ENCODE measurements at places on chromosomes 13 and 19. TPM values are rescaled to one million over a fixed set of nuclear protein-coding genes. Genes with fewer than 3 reads are reported as not detected.

The GPC6 gene
- total RNA-seq = 2.2 TPM

The LILRB2 gene
- 14.7 TPM for total RNA-seq

The C19orf73 gene
- total RNA-seq = 3.3 TPM

The TLE2 gene
- 58.8 TPM for total RNA-seq

The LTBP4 gene
- 146 TPM for total RNA-seq

The PNMA8C gene
- 2.7 TPM for total RNA-seq

The KLK14 gene
- not detected for total RNA-seq

The OR10H1 gene
- not detected for total RNA-seq

The SPRED3 gene
- not detected for total RNA-seq

The OR7D2 gene
- not detected for total RNA-seq

The ZNF229 gene
- 9.0 TPM for total RNA-seq

The NCLN gene
- total RNA-seq = 51.5 TPM

The ITGBL1 gene
- 5.7 TPM for total RNA-seq

The C1QTNF9B gene
- not detected for total RNA-seq

The CEACAM19 gene
- 3.1 TPM for total RNA-seq

The TMEM86B gene
- total RNA-seq = 5.2 TPM

The MBD3L4 gene
- not detected for total RNA-seq

The IRS2 gene
- total RNA-seq = 43.4 TPM

The ZNF208 gene
- 1.2 TPM for total RNA-seq

The TLE6 gene
- 0.61 TPM for total RNA-seq

The ZNF471 gene
- 2.9 TPM for total RNA-seq

The SLC25A15 gene
- 4.5 TPM for total RNA-seq

The IRGC gene
- not detected for total RNA-seq

The ZGLP1 gene
- total RNA-seq = 1.5 TPM

The CXCL17 gene
- not detected for total RNA-seq

The LGI4 gene
- total RNA-seq = 1.00 TPM

The NANOS3 gene
- not detected for total RNA-seq

The OR4F17 gene
- total RNA-seq = not detected

The LGALS14 gene
- total RNA-seq = not detected

The MEX3D gene
- 10.6 TPM for total RNA-seq

The DCT gene
- 0.69 TPM for total RNA-seq

The LHFPL6 gene
- 29.7 TPM for total RNA-seq

The FUT6 gene
- not detected for total RNA-seq

The PTH2 gene
- total RNA-seq = not detected

The SHISA7 gene
- not detected for total RNA-seq

The SYNGR4 gene
- total RNA-seq = not detected

The UQCR11 gene
- 210 TPM for total RNA-seq

The RNF225 gene
- not detected for total RNA-seq

The KLF1 gene
- total RNA-seq = not detected

The C1QTNF9 gene
- not detected for total RNA-seq

The TEKTIP1 gene
- total RNA-seq = 0.77 TPM

The HIPK4 gene
- total RNA-seq = 0.28 TPM

The PRSS57 gene
- not detected for total RNA-seq

The FAM216B gene
- total RNA-seq = not detected

The ZNF284 gene
- 2.4 TPM for total RNA-seq

The ZNF578 gene
- 5.3 TPM for total RNA-seq

The CYP4F11 gene
- total RNA-seq = 0.92 TPM

The MATK gene
- total RNA-seq = 1.2 TPM

The ZNF575 gene
- total RNA-seq = 2.4 TPM

The KIR3DL3 gene
- not detected for total RNA-seq

The C13orf42 gene
- not detected for total RNA-seq

The PRKCG gene
- not detected for total RNA-seq

The MZF1 gene
- total RNA-seq = 33.2 TPM

The CD79A gene
- 1.0 TPM for total RNA-seq

The TEX30 gene
- total RNA-seq = 4.5 TPM

The ZNF729 gene
- total RNA-seq = not detected

The NCAN gene
- not detected for total RNA-seq

The FGF22 gene
- total RNA-seq = 0.32 TPM
